ENCODE measurements at places on chromosomes 6 and 20. TPM values are rescaled to one million over a fixed set of nuclear protein-coding genes. Genes with fewer than 3 reads are reported as not detected.

Gene KIF6
- 1.1 TPM for total RNA-seq

- no peak for DNase-seq
These were observed 31.3 kb downstream of the SLC22A23 start for GRCh38 chr6:3425574-3425973.

DNA sequence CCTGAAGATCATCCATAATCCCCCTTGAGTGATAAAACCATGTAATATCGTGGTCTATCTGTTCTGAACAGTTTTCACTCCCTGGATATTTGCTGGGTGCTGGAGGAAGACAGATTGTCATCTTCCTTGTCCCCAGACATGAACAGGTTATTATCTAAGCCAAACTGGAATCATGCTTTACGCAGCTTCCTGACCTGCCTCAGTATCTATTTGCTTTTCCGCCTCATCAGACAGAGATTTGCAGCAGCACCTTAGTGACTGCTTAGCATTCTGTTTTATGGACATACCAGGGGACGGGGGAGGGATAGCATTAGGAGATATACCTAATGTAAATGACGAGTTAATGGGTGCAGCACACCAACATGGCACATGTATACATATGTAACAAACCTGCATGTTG is 124.6 kb downstream of the SLC23A2 start:
- DNase-seq: no peak

Gene KIAA1755
- 1.6 TPM for total RNA-seq

- no peak for DNase-seq
These were observed 43.9 kb downstream of the SCML4 start for GRCh38 chr6:107780226-107780625.

DNA sequence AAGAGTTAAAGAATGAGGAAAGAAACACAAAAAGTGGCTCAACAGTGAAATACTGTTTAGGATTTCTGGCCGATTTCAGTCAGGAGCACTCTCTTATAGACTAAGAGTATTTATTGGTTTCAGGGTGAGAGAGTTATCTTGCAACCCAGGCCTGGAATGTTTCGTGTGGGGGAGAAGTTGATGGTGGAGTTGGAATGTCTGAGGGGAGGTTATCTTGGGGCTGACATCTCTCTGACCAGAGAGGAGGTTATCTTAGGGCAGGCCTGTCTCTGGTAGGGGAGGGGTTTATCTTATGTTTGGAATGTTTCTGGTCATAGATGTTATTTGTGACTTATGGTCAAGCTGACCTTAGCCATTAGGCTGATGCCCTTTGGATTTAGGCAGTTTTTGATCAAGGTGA is 80.3 kb downstream of the HTR1B start:
- no peak for DNase-seq

DNA sequence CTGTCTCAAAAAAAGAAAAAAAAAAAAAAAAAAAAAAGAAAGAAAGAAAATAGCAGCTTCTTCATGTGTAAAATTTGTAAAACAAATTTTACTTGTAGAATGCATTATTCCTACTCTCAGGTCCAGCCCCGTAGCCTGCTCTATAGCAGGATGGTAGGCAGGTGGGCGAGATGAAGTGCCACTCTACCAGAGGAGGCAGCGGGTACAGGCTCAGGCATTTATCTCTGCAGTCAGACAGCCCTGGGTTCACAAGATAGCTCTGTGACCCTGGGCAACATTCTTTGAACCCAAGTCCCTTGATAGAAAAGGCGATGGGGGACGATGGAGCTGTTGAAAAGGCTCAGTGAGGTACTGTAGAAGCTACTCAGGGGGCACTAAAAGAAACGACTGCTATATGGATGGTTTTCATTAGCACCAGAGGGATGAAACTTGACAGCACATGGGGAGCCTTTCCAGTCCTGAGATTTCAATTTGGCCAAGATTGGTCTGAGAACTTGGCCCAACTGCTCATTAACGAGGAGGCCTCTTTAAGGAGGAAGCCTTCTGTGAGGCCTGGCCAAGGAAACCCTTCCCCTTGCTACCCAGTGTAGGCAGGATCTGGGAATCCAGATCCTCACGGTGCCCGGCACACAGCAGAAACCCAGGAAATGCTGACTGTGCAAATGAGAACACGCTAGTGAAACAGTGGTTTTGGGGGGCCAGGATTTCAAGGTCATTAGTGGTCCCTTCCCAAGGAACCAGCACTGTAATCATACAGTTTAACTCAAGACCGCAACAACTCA is 63.1 kb downstream of the MYH7B start:
- DNase-seq: no peak

DNA sequence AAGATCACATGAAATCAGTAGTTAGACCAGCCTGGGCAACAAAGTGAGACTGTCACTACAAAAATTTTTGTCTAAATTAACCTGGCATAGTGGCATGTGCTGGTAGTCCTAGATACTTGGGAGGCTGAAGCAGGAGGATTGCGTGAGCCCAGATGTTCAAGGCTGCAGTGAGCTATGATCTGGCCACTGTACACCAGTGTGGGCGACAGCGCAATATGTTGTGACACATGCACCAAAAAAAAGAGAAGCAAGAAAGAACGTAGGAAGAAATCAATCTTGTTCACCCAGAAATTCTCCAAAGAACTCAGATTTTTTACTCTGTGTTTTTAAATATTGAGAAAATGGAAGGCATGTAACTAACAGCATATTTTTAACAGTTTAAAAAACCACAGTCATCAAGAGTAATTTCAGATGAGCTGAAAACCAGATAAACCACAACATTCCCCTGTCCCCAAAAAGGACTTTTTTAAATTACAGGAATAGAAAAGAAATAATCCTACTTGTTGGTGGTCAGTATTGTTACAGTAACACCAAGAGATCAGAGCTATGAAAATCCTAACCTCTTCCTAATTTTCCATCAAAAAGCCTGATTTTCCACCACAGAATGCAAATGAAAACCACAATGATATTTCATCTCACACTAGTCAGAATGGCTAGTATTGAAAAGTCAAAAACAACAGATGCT is 240.2 kb downstream of the KHDC1L start:
- no peak for DNase-seq

Gene TMEM170B
- 11.0 TPM for total RNA-seq

GRCh38 chr20:31602779-31603441 is 2.2 kb upstream of the ID1 start:
- no peak for DNase-seq

DNA sequence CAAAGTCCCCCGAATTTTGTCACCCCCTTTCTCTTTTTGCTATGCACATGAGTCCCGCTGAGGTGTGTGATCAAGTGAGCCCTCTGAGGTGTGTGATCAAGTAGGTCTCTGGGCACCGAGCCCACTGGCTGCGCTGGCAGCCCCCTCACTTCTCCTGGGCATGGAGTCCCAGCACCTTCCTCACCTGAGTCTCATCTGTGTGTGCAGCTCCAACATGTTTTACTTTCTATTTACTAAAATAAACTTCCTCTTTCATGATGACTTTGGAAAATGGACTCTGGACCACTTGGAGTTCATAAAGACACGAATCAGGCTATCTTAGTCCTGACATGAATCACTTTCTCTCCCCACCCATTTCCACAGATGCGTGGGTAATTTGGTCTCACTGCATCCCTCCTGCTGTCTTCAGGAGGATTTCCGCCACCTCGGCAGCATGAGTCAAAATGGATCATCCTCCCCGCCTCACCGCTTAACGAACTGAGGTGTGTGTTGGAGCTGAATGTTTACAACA is 39.8 kb downstream of the PRDM1 start:
- no peak for DNase-seq

Gene CALHM5
- total RNA-seq: 0.10 TPM

- DNase-seq: peak; percentile 77
These were observed at the start of gene ZNF343 for GRCh38 chr20:2508631-2509467. TSS of gene ZNF343 (minus strand) at chr20:2508915. CDS start at chr20:2493895, 15,020 bp downstream.

DNA sequence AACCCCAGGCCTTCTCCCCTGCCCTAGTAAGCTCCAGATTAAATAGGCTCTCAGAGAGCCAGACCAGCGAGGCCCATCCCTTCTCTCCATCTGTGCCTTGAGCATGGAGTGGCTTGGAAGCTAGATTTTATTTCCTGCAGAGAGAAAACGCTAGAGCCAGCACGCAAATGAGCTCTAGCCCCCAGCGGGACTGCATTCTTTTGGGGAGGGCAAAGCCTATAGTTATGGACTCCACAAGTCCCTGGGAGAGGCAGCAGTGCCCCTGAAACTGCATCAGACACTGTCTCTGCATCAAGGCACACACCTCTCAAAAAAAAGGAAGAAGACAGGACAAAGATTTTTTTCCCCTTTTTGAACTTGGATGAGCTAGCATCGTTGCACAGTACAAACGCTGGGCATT is 15.8 kb downstream of the FOXF2 start:
- DNase-seq: no peak

DNA sequence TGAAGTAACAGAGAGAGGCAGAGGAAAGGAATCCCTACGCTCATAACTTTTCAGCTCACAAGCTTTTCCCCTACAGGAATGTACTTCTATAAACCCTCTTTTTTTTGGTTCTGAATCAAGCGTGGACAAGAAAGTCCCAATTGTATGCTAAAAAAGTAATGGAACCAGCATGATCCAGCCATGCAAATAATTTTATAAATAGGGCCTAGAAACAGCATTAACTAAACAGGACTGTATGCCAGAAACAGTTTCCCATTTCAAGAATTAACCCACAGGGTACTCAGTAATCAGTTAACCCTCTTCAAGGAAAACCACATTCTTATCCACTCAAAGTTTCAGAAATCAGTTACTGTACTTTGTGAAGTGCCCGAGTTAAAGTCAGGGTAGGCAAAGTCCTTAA is 87.0 kb upstream of the HMGCLL1 start:
- no peak for DNase-seq

DNA sequence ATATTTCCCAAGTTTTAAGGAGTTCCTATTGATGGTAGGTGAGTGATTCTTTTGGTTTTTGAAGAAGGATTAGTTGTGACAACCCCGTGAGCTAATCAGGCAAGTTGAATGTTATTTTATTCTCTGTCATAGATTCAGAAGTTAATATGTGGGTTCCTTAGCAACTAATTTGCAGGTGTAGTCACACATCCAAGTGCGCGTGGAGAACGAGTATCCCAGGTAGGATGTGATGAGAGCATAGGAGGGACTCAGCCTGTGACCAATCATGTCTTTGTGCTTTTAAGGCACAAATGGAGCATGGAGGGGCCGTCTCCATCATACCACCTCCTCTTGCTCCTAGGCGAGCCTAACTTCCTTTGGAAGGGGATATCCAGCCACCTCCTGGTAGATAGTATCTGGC is 41.1 kb downstream of the PPP1R14C start:
- no peak for DNase-seq

GRCh38 chr6:123150076-123150475 is 154.0 kb downstream of the CLVS2 start:
- DNase-seq: no peak

- no peak for DNase-seq
These were observed 38.6 kb upstream of the IRF4 start for GRCh38 chr6:352896-353470.

- DNase-seq: no peak
These were observed 162.5 kb downstream of the WDR27 start for GRCh38 chr6:169539176-169539897.

Gene TRIM15
- total RNA-seq: not detected

Gene RPS10
- 643 TPM for total RNA-seq
